M059J (cell line): ENCODE measurements at places on chromosomes 1 and 21.

DNA sequence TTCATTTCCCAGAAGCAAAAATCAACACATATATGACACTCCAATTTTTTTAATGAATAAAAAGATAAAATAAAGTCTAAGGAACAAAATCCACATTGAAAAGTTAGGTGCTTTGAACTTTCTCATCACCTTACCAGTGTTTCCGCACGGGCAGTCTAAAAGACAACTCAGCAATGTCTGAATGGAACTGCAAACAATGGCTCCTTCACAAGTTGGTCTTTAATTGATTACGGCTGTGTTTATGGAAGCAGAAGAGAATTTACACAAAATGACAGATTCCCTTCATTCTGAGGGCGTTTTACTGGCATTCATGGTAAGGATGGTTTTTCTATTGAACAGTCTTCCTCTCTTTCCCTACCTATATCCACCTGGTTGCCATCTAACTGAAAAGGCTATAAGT lies 65.0 kb upstream of the RNPC3 start:
- DNase-seq: no peak

DNA sequence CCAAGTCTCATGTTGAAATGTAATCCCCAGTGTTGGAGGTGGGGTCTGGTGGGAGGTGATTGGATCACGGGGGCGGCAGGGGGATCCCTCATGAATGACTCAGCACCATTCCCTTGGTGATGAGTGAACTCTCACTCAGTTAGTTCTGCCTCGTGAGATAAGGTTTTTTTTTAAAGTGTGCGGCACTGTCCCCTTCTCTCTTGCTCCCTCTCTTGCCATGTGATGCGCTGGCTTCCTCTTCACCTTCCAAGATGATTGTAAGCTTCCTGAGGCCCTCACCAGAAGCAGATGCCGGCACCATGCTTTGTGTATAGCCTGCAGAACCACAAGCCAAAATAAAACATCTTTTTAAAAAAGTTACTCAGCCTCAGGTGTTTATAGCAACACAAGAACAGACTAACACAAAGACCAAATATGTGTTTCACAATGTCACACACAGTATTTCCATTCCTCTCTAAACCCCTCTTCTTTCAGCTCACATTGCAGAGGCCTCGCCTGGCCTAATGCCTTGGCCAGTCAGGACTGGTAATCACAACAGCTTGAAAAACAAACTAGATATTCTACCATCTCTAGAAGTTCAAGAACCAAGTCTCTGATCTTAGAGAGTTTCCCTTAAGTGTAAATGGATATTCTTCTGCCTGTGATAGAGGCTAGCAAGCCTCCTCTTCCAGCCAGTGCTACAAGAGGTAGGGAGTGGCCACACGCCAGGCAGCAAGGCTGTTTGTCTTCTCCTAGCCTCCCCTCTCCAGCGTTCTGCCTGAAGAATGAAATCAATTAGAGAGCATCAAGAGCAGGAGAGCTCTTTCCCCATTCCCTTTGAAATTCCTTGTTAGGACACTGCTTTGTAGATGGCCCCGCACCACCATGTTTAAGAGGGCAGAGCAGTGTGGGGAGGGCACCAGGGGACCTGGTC lies 19.6 kb upstream of the RAP1A start:
- DNase-seq: no peak

DNA sequence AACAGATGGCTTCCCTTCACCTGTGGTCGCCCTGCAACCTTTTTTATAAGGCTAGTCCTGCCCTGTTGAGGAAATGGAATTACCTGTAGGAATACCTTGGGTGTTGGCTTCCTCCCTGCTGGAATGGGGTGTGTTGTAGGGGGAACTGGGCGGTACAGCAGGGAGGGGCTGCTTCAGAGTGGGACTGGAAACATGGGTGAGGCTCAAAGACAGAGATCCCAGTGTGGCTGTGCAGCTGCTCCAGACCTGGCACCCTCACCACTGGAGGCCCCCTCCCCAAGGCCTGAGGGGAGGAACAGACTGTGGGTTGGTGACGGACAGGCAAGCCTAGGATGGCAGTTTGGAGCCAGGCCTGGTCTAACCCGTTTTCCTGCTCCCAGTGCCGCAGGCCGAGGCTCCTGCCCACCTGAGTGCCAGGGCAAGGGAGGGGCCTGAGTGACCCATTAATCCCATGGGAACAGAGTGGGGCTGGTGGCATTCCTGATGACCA lies 4.5 kb downstream of the EFNA3 start:
- DNase-seq: no peak

- no peak for DNase-seq
These were observed 16.4 kb upstream of the LRRC52 start for GRCh38 chr1:165527251-165528007.

- DNase-seq: no peak
These were observed 5.4 kb upstream of the TENT5C start for GRCh38 chr1:117600325-117600943.

GRCh38 chr1:10508511-10508951 lies 33.8 kb downstream of the PEX14 start:
- peak; percentile 65 for DNase-seq

- DNase-seq: no peak
These were observed 72.4 kb upstream of the KCND3 start for GRCh38 chr1:112061901-112062320.

DNA sequence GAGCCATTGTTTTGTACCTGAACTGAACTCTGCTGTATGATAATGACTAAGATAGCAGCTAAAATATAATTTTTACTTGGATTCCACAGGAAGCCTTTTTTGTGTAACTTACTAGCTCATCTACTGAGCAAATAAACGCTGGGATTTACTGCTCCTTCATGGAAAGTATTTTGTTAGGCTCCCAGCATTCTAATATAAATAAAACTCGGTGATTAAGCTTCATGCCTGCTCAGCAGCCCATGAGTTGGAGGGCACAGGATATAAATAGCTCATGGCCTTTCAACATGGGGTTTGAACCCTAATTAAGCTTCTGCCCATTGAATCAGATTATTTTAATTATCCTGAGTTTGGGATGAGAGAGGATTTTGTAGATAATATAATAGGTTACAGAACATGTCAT lies 180.0 kb downstream of the PCP4 start:
- no peak for DNase-seq

DNA sequence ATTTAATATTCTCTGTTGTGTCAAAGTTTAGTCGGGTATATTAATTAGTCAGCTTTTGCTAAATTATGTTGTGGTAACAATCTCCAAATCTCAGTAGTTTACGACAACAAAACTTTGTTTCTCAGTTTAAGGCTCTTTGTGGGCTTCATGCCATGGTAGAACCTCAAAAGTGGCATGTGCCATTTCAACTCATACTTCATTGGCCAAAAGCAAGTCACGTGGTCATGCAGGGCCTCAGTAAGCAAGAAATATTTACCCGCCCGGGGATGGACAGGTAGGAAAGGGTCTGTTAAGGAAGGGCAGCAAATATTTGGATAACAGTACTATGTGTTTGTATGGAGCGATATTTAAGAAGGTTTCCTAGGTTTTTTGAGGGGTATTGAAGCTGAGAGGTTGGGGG lies 38.6 kb downstream of the ITSN1 start:
- no peak for DNase-seq

DNA sequence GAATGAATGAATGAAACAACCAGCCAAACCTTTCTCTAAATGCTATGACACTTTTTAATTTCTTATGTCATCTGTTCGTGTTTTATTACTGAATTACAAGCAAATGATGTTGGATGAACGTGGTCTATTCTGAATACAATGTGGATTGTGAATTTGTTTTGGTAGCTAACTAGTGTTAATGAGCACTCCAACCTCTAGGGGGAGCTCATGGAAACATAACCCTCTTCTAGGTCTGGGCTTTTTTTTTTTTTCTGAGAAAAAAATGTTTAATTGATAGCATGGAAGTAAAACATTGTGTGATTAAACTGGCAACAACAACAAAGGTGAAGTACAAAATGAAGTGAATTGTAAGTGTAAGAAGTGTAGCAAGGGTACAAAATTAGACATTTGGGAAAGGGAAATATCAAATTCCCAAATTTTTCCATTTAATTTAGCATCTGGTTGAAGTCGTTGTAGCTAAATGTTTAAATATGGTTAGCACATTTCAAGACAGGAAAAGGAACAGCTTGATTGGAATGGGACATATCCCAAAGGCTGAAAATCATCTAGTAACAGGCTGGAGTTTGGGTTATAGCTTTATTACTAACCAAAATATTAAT lies 42.6 kb upstream of the PTGS2 start:
- peak; percentile 64 for DNase-seq

DNA sequence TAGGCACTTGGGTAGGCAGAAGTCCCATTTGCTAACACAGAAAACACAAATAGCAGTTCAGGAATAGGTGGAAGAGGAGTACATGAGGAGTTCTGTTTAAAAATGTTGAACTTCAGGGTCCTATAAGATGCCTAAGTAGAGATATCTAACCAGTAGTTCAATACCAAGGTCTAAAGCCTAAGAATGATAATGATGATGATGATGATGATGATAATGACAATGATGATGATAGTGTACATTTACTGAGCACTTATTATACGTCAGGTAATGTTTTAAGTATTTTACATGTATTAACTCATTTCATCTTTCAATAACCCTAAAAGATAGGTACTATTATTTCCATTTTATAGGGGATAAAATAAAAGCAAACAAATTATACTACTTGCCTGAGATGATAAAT lies 50.1 kb downstream of the GDAP2 start:
- no peak for DNase-seq

GRCh38 chr1:228215663-228216116 lies 7.8 kb downstream of the OBSCN start:
- no peak for DNase-seq

- no peak for DNase-seq
These were observed 186.5 kb downstream of the TGFBR3 start for GRCh38 chr1:91699339-91699974.

DNA sequence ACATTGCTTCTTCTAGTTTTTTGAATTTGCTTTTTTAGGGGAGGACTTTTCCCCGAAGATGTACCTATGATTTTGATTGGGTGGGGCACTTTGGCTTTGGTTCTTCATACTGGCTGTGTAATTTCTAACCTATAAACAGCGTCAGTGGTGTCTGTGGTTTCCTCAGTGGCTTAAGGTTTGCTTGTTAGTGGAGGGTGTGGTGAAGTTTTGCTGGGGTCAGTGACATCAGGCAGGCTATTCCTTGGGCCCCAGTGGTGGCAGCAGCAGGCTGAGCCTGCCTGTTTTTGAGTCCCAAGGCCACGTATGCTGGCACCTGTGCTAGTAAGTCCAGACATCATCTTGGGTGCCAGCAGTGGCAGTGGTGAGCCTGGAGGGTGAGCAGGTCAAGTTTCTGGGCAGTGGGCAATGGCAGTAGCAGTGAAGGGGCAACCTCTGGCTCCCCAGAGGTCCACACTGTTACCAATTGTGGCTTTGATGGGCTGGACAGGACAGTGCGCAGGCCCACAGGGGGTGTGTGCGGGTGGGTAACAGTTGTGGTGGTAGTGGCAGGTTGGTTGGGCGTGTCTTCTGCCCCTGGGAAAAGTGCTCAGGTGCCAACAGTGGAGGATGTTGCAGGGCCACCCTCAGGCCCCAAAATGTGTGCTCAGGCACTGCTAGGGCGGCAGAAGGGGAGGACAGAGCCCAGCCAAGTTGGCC lies 54.9 kb upstream of the B3GALT2 start:
- DNase-seq: no peak

DNA sequence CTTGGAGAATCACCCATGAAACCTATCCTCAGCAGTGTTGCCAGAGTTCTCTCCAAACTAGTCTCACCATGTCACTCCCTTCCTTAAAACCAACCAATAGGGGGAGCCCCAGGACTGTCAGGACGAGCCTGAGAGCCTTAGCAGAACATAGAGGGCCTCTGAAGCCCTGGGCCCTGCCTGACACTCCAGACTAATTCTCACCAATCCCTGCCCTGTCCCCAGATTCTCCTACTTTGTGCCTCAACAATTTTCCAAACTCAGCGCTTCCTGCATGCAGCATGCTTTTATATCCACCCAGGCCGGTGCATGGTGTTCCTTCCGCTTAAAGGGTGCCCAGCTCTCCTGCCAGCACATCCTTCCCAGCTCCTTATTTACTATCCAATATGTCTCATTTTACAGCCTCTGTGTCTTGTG lies 42.7 kb downstream of the HSD3B1 start:
- peak; percentile 60 for DNase-seq

GRCh38 chr1:119222271-119222670 lies 81.8 kb upstream of the WARS2 start:
- no peak for DNase-seq

DNA sequence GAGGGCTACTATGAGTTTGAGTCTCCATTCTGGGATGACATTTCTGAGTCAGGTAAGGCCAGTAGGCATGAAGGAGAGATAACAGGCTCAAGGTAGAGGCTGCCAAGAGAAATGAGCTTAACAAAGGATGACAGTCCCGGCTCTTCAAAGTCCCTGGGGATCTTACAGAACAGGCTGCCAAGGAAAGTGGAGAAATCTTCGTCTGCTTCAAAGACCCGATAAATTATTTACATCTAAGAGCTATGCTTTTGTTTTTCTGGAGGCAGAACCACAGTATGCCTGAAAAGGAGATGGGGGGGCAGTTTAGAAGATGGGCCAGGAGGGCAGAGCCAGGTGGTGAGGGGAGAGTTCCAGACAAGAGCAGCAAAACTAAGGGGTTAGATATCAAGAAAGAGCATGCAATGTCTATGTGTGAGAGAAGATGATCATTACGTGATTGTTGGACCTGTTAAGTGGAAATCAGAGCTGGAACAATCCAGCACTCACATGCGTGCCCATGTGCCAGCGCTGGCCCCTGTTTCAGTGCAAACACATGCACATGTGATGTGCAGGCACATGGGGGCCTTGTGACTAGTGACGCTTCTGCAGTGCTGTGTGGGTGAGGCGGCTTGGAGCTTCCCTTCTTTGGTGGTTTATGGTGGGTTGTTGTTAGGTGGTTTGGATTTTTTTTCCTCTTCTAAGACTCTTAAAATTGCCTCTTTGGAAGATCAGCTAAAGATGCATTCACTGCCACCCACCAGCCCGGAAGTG lies 25.7 kb downstream of the CAMK1G start:
- no peak for DNase-seq

DNA sequence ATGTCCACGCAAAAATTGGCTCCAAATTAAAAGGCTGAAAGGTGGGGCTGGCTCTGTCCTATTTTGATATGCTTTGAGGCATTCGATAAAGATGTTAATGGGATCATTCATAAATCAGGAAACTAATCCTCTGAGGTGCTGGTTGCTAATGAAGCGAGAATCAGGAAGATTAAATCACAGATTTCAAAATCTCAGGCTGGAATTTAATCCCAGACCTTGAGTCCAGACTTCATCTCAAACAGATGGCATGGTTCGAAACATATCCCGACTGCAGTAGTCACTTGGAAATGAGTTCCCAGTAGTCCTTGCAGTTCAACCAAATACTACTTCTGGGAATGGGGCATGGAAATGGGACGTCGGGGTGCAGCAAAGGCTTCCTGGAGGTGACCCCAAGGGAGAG lies 4.5 kb upstream of the KLF17 start:
- DNase-seq: no peak
